Left kidney (tissue), 8 donors: ENCODE measurements at places on chromosomes 7 and 10.
A peak's percentile ranks its signal among the peaks of the same experiment; 100 is the strongest.

- DNase-seq, result no peak
Measured at GRCh38 chr7:2872296-2872874, 28.3 kb upstream of the GNA12 start.

DNA sequence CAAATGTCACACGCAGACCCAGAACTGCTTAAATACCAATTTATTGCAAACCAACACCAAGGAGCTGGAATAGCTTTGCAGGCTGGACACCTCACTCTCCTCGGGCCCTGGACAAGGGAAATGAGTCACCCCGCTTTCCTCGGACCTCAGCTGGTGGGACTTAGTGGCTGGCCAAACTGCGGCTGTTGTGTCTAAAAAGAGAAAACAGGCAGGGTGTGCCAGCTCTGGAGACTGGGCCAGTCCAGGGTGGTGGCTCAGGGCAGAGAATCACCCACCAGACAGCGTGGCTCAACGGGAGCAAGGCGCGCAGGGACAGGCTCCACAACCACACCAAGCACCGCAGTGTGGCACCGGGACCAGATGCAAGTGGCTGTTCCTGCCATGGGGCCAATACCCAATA is 58.2 kb upstream of the CAMK2B start:
- no peak for DNase-seq

DNA sequence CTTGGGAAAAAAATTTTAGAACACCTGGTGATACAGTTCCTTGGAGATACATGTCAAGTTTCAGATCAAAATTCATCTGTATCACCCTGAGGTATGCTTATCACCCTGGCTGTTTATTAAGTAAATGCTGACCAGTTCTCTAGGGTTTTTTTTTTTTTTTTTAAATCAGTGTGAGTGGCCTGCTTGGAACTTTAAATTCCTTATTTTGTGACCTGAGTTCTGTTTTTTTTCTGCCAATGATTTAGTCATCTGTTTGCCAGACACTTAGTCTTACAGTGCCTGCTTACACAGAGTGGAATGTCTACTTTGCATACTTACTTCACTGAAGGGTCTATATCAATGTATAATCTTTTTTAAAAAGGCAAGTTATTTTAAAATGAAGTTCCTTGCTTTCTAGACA is 1.8 kb downstream of the TSPAN13 start:
- no peak for DNase-seq

GRCh38 chr7:44750921-44751571 is 2.4 kb downstream of the ZMIZ2 start:
- DNase-seq, result no peak

- DNase-seq, result no peak
Measured at GRCh38 chr10:114274616-114275453, 35.8 kb downstream of the VWA2 start.

GRCh38 chr7:105769901-105770628 is 106.3 kb downstream of the ATXN7L1 start:
- DNase-seq, result peak; percentile 35
